Spinal cord (tissue), 10 donors: ENCODE measurements at places on chromosomes 13 and 19. TPM values are rescaled to one million over a fixed set of nuclear protein-coding genes. Genes with fewer than 3 reads are reported as not detected.

GRCh38 chr19:19049406-19049805 lies 14.4 kb upstream of the SLC25A42 start:
- DNase-seq: no peak

- no peak for DNase-seq
These were observed 675.8 kb downstream of the DIAPH3 start for GRCh38 chr13:59487883-59488282.

DNA sequence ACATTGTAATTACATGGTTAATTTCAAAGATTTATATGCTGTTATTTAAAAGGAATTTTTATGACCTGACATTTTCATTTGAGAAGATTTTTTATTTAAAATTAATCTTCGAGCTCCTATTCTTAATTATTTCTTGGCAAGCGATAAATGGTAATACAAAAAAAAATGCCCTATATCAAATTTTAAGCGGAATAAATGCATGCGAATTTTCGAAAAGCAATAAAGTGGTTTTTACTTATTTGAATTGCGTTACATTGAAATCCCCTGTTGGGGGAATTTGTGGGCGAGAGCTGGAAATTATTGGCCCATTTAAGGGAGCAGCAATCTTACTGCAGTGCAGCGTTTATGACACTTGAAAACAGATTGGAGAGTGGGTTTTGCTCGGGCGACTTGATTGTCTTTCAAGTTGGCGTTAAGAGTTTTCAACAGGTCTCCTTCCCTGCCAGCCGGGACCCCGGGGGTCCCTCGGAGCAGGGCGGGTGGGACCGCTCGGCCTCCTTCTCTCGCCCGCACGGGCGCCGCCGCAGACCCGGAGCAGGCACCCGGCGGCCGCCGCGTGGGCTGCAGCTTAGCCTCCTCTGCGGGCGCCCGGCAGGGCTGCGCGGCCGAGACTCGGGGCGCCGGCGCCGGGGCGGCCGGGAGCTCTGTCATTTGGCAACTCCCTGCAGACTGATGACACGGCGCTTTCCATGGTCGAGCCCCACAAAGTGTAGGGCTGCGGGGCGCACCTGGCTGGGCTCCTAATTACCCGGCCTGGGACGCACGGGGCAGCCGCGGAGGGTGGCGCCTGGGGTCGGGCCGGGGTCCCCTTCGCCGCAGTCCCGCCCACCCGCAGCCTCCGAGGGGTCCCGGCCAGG lies 255.1 kb upstream of the SOX21 start:
- DNase-seq: no peak

DNA sequence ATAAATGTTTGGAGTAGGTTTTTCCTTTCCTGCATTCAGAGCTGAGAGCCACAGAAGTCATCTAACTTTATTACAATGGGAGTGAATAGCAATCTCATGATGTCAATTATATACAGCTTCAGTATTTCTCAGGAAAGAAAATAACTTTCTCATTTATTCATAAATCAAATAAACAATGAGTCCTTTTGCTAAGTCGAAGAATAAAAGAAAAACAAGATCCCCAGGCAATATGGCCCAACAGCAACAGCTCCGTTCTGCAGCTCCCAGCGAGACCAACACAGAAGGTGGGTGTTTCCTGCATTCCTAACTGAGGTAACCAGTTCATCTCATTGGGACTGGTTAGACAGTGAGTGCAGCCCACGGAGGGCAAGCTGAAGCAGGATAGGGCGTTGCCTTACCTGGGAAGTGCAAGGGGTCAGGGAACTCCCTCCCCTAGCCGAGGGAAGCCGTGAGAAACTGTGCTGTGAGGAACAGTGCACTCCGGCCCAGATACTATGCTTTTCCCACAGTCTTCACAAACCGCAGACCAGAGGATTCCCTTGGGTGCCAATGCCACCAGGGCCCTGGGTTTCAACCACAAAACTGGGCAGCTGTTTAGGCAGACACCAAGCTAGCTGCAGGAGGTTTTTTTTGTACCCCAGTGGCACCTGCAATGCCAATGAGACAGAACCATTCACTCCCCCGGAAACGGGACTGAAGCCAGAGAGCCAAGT lies 128.2 kb downstream of the SLITRK1 start:
- DNase-seq: no peak

Gene ATXN8OS
- 1.5 TPM for total RNA-seq
